Substantia nigra (tissue), 51 donors: ENCODE measurements at places on chromosomes 4 and X.

DNA sequence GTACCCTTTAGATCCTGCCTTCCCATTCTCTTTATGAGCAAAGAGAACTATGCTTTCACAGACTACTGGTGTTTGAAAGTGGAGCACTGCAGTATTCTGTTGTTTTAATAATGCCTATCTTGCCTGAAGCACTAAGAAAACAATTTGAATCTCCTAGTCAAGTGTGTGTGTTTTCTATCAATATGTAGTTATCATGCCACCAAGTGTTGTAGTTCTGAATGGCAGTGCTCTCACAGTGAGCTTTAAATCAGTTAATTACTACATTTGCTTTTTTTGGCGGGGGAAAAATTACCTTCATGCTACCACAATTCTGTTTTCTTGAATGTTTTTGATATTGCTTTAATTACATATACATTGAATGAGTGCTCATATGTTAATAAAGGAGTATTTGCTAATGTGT, 143.6 kb upstream of the FAM47A start:
- no peak for DNase-seq

GRCh38 chrX:55709735-55710134, 7.8 kb upstream of the RRAGB start:
- no peak for DNase-seq

- DNase-seq: no peak
These were observed 3.1 kb upstream of the FGB start for GRCh38 chr4:154559494-154560418.

- no peak for DNase-seq
These were observed 631 bp downstream of the EVC start for GRCh38 chr4:5711479-5712184.

DNA sequence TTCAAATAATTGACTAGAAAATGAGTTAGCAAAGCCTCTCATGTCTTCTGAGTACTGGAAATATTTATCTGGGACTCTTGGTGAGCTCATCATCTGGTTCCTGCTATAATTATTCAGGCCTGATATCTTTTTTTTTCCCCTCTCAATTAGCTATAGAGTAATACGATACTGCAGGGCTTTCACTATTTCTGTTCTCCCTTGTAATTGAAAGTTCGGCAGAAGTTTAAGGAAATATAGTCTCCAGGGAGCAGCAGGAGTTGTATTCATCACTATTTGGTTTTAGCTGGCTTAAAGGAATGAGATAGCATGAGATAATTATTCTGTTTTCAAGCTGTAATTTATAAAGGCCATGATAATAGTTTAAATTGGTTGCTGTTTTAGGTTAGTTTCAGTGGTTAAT, 378.6 kb upstream of the EPHA5 start:
- no peak for DNase-seq
